ENCODE measurements at places on chromosomes 1 and 21. TPM values are rescaled to one million over a fixed set of nuclear protein-coding genes. Genes with fewer than 3 reads are reported as not detected.

MMP23B gene
- 36.2 TPM for total RNA-seq

ZNF691 gene
- total RNA-seq: 7.7 TPM

UBE2J2 gene
- 40.0 TPM for total RNA-seq

ADSS2 gene
- total RNA-seq: 5.5 TPM

LYPLAL1 gene
- 68.7 TPM for total RNA-seq

S100A3 gene
- 0.49 TPM for total RNA-seq

CFHR2 gene
- not detected for total RNA-seq

Data from Right ventricle myocardium inferior (tissue), 1 donor.